ENCODE measurements at places on chromosomes 7 and 10. TPM values are rescaled to one million over a fixed set of nuclear protein-coding genes. Genes with fewer than 3 reads are reported as not detected.
A peak's percentile ranks its signal among the peaks of the same experiment; 100 is the strongest.

CALCR gene
- not detected for total RNA-seq

H2BK1 gene
- not detected for total RNA-seq

TMEM225B gene
- 2.0 TPM for total RNA-seq

GRCh38 chr10:120998251-120998650, 147.1 kb downstream of the WDR11 start:
- no peaks in the 10 kb centered on the region for H3K4me1 ChIP-seq
- no peaks in the 10 kb centered on the region for H3K27me3 ChIP-seq
- no peak for DNase-seq
- no peak overlapping the region for H3K4me3 ChIP-seq
- no peak overlapping the region for H3K27ac ChIP-seq
- no peaks in the 10 kb centered on the region for H3K36me3 ChIP-seq

DNA sequence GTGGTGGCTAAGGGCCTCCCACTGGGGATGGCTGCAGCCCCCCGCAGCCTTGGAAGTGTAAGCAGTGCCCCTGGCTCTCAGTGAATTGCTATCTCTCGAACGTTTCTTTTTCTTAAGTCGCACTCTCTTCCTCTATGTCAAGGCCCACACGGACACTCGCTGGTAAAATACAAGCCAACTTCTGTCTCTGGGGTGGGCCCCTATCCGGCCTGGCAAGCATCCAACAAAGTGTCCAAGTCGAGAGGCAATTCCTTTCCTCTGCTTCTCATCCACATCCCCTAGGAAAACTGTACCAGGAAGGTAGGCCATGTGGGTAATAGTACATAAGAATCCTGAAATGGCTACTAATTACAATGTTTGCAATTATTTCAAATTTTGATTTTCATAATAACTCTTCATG, 194.9 kb upstream of the MGMT start:
- H3K4me1 ChIP-seq = peaks cover 7% of the 10 kb centered on the region
- no peaks in the 10 kb centered on the region for H3K36me3 ChIP-seq
- H3K27me3 ChIP-seq = peaks cover 2% of the 10 kb centered on the region
- no peak overlapping the region for H3K27ac ChIP-seq
- DNase-seq = no peak

GRCh38 chr10:74841265-74841973, 15.0 kb downstream of the KAT6B start:
- H3K27me3 ChIP-seq = no peaks in the 10 kb centered on the region
- no peak for DNase-seq
- no peak overlapping the region for H3K4me3 ChIP-seq
- no peaks in the 10 kb centered on the region for H3K4me1 ChIP-seq
- H3K27ac ChIP-seq = no peak overlapping the region

- DNase-seq = peak; percentile 11
- no peaks in the 10 kb centered on the region for H3K36me3 ChIP-seq
- no peak overlapping the region for H3K27ac ChIP-seq
- no peaks in the 10 kb centered on the region for H3K27me3 ChIP-seq
- H3K4me3 ChIP-seq = no peak overlapping the region
These were observed 41.2 kb downstream of the CAMK2B start for GRCh38 chr7:44284216-44284615.

RPEL1 gene
- not detected for total RNA-seq

HIP1 gene
- total RNA-seq = 27.9 TPM

SHTN1 gene
- 1.4 TPM for total RNA-seq

PRTFDC1 gene
- total RNA-seq = 1.2 TPM

- no peaks in the 10 kb centered on the region for H3K27me3 ChIP-seq
- no peak overlapping the region for H3K27ac ChIP-seq
- no peaks in the 10 kb centered on the region for H3K36me3 ChIP-seq
- no peak for DNase-seq
- peaks cover 6% of the 10 kb centered on the region for H3K4me1 ChIP-seq
These were observed 7.6 kb upstream of the BPGM start for GRCh38 chr7:134639061-134639460.

GRCh38 chr7:90951986-90952954, 312.0 kb upstream of the FZD1 start:
- H3K27ac ChIP-seq = no peak overlapping the region
- H3K36me3 ChIP-seq = no peaks in the 10 kb centered on the region
- no peaks in the 10 kb centered on the region for H3K4me1 ChIP-seq
- H3K4me3 ChIP-seq = no peak overlapping the region
- DNase-seq = no peak
- H3K27me3 ChIP-seq = no peaks in the 10 kb centered on the region

ENKUR gene
- total RNA-seq = 0.73 TPM

SUN3 gene
- not detected for total RNA-seq

DNA sequence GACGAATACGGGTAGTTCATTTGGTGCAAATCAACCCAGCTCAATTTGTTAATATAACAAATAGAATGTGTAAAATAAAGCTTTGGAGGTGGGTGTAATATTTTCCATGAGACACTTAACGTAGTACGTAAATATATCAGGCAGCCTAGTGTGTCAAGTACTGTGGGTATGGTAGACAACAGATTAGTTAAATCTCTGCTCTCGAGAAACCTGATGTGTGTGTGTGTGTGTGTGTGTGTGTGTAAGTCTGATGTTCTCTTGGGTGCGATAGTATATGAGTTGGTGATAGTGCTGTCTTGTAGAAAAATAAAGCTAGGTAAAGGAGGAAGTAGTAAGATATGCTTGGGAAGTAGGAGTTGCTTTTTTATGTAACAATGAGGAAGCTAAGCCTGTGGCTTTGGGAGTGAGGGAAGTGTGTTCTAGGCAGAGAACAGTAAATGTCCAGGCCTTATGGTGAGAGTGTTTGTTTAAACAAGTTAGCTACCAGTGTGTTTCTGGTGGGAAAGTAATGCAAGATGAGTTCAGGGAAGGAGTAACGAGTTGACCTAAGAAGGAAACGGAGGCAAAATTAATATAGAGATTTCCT, 26.1 kb downstream of the WAC start:
- no peak overlapping the region for H3K27ac ChIP-seq
- H3K4me1 ChIP-seq = peaks cover 20% of the 10 kb centered on the region
- no peak overlapping the region for H3K4me3 ChIP-seq
- no peaks in the 10 kb centered on the region for H3K27me3 ChIP-seq
- no peak for DNase-seq

DNA sequence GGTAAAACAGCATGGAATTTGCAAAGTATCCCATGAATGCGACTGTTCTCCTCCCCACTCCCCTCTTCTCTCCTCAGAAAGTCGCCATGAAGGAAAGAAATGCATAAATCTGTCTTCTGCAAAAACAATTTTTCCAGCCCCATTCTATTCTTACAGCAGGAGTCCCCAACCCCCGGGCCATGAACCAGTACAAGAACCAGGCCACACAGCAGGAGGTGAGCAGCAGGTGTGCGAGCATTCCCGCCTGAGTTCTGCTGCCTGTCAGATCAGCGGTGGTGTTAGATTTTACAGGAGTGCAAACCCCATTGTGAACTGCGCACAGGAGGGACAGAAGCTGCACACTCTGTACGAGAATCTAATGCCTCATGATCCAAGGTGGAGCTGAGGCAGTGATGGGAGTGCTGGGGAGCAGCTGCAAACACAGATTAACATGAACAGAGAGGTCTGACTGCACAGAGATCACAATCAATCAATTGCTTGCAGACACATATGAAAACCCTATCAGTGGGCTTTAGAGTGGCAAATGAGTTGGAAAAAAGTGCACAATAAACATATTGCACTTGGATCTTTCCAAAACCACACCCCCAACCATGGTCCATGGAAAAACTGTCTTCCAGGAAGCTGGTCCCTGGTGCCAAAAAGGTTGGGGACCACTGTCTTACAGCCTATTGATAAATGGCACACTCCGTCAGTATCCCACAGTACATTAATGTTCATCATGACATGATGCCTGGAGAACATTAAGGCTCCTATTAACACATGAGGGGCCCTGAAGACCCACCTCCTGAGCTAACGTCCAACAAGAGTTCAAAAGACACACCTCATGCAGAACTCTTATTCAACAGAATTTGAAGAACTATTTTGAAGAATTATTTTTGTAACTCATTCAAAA, 205.0 kb downstream of the PTPRN2 start:
- no peaks in the 10 kb centered on the region for H3K27me3 ChIP-seq
- no peak for DNase-seq
- no peak overlapping the region for H3K27ac ChIP-seq
- H3K4me3 ChIP-seq = no peak overlapping the region
- no peaks in the 10 kb centered on the region for H3K4me1 ChIP-seq
- H3K36me3 ChIP-seq = no peaks in the 10 kb centered on the region

DNA sequence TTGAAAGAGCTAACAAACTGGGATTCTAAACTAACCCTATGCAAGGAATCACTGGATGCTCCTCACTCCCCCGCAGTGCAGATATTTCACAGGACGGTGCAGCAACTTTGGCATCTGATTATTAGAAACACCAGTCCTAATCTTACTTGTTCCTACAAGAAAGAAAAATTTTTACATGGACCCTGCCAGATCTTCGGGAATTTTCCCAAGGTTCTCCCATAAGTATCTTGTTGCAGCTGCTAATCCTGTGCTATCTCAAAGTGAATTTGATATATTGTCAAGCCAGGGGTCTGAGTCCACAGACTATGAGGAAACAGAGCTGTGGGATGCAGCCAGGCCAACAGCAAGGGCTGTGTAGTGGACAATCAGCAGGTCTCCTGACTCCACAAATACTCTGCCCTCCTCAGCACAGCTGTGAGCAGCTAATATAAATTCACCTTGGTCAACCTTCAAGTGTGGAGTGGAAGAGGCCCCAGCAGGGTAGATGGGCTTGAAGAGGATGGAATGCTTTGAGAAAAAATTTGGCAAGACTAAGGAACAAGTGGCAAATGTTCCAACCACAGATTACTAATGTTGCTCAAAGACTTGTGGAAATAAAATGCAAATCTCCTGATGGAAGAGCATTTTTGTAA, 25.6 kb downstream of the VSTM4 start:
- H3K4me1 ChIP-seq = no peaks in the 10 kb centered on the region
- no peak overlapping the region for H3K27ac ChIP-seq
- no peak for DNase-seq
- no peaks in the 10 kb centered on the region for H3K27me3 ChIP-seq
- H3K4me3 ChIP-seq = no peak overlapping the region
- H3K36me3 ChIP-seq = no peaks in the 10 kb centered on the region

NEURL1 gene
- total RNA-seq = 0.95 TPM

DNA sequence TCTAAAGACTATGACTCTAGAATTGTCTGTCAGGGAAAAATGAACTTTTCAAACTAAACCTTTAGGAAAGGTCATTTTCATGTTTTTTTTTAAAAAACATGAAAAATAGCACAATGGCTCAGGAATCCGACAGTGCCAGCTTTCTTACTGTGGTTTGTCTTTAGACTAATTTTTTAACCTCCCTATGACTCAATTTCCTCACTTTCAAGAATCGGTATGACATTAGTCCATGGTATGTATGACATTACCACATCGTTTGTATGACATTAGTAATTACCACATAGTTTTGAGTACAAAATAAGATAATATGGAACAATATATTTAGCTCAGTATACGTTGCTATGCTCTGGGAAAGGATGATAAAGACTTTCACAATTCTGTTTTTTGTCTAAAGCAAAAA, 383.2 kb downstream of the PTPRN2 start:
- no peak overlapping the region for H3K27ac ChIP-seq
- no peak for DNase-seq
- H3K27me3 ChIP-seq = no peaks in the 10 kb centered on the region

DNA sequence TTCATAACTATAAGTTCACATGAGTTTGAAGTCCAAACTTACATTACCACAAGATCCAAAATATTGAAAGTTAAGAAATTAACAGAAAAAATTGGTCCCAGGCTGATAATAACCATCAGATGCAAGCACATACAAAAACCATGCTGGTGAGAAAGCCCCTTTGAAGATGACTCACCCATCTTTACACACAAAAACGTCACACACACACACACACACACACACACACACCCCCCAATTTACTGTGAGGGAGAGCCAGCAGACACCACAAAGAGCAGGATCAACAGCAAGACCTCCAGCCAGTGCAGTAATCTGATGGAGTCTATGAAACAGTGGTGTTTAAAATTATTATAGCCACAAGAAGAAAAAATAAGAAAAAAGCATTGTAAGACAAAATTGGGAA, 50.1 kb upstream of the DRGX start:
- no peak overlapping the region for H3K4me3 ChIP-seq
- no peaks in the 10 kb centered on the region for H3K27me3 ChIP-seq
- no peak overlapping the region for H3K27ac ChIP-seq
- DNase-seq = no peak

WIPF3 gene
- not detected for total RNA-seq

All from natural killer cell (primary cell).